ENCODE measurements at places on chromosomes 5 and 9.

- DNase-seq, result no peak
Measured at GRCh38 chr9:73116031-73116430, 35.6 kb upstream of the ANXA1 start.

GRCh38 chr9:110742741-110743371, 74.3 kb downstream of the MUSK start:
- no peak for DNase-seq

DNA sequence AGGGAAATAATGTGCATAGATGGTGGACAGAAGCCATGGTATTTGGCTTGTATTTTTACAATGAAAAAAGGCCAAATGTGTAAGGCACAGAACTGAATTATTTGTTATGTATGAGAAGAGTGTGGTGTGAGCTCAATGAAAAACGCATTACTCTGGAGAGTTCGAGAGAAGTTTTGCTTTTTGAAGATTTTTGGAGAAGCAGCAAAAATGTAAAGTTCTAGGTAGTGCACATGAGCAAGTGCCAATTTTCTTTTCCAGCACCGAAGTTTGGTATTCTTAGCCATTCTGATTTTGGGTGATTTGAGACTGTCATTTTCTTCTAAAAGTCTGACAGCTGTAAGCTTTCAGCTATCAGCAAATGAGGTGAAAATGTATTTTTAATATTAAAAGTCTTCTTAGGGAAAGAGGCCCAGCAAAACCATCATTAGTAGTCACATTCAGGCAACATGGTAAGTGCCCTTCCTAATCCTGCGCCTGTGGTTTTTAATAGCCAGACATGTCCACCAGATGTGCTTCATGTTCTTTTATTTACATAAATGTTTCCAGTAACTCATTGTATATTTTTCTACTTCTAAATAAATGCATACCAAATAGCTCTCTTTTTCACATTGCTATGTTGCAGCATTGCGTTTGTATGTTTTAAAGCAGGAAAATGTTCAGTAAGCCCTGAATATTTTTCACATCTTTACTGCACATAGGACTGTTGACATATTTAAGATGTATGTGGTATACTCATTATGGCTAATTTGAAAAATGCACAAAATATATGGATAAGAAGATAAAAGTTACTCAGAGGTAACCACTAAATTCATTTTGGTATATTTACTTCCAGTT, 50.4 kb downstream of the RASGRF2 start:
- no peak for DNase-seq

GRCh38 chr9:128394379-128395168, 23.4 kb downstream of the URM1 start:
- no peak for DNase-seq

- no peak for DNase-seq
Measured at GRCh38 chr5:138622051-138622450, 46.9 kb upstream of the HSPA9 start.

DNA sequence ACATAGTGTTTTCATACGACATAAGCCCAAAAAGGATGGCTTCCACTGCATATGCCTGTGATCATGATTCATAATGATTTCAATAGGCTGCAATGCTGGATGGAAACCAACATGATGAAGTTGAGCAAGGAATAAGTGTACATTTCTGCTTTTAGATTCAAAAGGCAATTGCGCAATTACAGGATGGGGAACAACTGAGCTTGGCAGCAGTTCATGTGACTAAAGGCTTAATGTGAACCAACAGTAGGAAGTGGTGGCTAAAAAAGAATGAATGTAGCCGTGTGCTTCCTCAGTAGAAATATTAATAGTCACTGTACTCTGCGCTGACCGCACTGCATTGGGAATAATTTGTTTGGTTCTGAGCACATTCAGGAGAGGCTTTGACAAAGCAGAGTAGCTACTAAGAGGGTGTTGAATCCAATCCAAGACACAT, 51.2 kb downstream of the SLC1A3 start:
- DNase-seq, result no peak

DNA sequence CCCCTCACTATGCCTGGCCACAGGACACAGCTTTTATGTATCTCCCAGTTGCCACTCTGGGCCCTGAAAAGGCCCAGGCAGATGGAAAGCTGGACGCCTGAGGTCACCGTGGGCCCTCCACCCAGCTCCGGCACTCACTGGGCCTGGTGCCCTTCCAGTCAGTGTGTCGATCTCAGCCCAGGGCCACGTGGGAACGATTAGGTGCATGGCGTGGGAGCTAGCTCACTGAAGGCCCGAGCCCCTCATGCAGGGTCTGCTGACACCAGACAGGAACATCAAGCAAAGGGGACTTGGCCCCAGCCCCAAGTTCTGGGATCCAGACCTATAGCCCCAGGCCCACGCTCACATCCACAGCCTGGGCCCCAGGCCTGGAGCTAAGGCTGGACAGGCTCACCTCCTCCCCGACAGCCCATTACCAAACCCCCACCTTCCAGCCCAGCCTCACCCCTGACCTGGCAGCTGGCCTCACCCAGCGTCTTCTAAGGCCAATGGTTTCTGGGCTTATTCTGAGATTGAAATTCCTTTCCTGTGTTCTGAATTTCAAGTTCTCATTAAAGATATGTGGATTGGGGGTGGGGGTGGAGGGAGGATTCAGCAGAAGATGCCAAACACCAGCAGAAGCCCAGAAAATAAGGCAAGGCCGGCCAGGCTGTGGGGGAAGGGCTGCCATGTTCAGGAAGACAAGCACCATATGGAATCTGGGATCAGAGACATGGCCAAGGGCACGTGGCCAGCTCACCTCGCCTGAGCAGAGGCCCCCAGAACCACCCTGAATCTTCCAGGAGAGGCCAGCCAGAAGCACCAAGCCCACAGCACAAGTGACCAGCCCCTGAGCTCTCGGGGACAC, 74.5 kb downstream of the ADAMTS2 start:
- no peak for DNase-seq

All from activated naive CD4-positive, alpha-beta T cell treated with Interleukin-2 at 50 U/mL for 16 hours (primary cell).